Immature natural killer cell (primary cell): ENCODE measurements at places on chromosomes 13 and 19. TPM values are rescaled to one million over a fixed set of nuclear protein-coding genes. Genes with fewer than 3 reads are reported as not detected.

- DNase-seq: no peak
Measured at GRCh38 chr19:13817018-13817614, 21.9 kb downstream of the ZSWIM4 start.

The SLC6A16 gene
- polyA plus RNA-seq: 3.0 TPM

DNA sequence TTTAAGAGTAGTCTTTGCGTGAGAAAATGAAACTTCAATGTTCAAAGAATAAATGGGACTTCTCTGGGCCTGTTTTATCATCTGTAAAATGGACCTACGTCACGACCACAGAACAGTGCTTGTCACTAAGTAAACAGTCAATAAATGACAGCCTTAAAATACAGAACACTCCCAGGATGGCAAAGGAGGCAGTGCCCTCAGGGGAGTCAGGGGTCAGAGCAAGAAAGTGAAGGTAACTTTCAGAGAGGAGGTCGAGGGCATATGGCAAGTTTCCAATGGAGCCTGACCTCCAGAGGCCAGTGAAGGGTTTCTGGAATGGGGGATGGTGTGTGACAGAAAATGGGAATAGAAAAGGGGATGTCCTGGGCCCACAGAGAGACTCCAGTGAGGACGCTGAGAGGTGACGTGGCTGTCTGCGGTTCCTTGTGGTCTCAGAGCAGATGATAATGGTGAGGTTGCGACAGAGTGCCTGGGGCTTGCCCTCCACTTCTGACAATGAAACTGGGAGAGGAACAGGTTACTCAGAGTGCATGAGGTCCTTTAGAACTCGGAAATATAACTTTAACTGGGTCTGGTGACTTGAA, 91.8 kb downstream of the UBL3 start:
- DNase-seq: peak; percentile 40

The ZFP30 gene
- polyA plus RNA-seq: 1.6 TPM

- no peak for DNase-seq
Measured at GRCh38 chr13:74299721-74300120, 165.5 kb upstream of the KLF12 start.
